IMR-90 (cell line): ENCODE measurements at places on chromosomes 7 and 10.

GRCh38 chr10:4561296-4561695, 264.7 kb upstream of the AKR1E2 start:
- H3K27ac ChIP-seq: no peak overlapping the region
- DNase-seq: no peak
- H3K4me3 ChIP-seq: no peak overlapping the region
- H3K4me1 ChIP-seq: no peaks in the 10 kb centered on the region
- no peaks in the 10 kb centered on the region for H3K27me3 ChIP-seq
- H3K36me3 ChIP-seq: no peaks in the 10 kb centered on the region

- no peaks in the 10 kb centered on the region for H3K36me3 ChIP-seq
- H3K27me3 ChIP-seq: no peaks in the 10 kb centered on the region
- no peak overlapping the region for H3K4me3 ChIP-seq
- no peaks in the 10 kb centered on the region for H3K4me1 ChIP-seq
- H3K27ac ChIP-seq: no peak overlapping the region
Measured at GRCh38 chr10:53918755-53919154, 882.3 kb downstream of the PCDH15 start.

- no peaks in the 10 kb centered on the region for H3K27me3 ChIP-seq
- H3K27ac ChIP-seq: no peak overlapping the region
- peaks cover 5% of the 10 kb centered on the region; the same call in 1 of the 2 replicates for H3K36me3 ChIP-seq
Measured at GRCh38 chr7:7576344-7576743, 9.7 kb downstream of the MIOS start.

- DNase-seq: peak; percentile 52
- no peaks in the 10 kb centered on the region for H3K27me3 ChIP-seq
- no peak overlapping the region for H3K4me3 ChIP-seq
- H3K36me3 ChIP-seq: no peaks in the 10 kb centered on the region
Measured at GRCh38 chr7:114026486-114027089, 107.8 kb upstream of the PPP1R3A start.

- H3K4me3 ChIP-seq: no peak overlapping the region
- no peaks in the 10 kb centered on the region; the same call in 1 of the 2 replicates for H3K4me1 ChIP-seq
- no peaks in the 10 kb centered on the region for H3K27me3 ChIP-seq
- no peaks in the 10 kb centered on the region for H3K36me3 ChIP-seq
- H3K27ac ChIP-seq: no peak overlapping the region
Measured at GRCh38 chr10:4721999-4722753, 103.8 kb upstream of the AKR1E2 start.
